ENCODE measurements at places on chromosomes 7 and 10.

- no peak for DNase-seq
Observed at GRCh38 chr7:48594349-48594748, 330.0 kb upstream of the CDC14C start.

DNA sequence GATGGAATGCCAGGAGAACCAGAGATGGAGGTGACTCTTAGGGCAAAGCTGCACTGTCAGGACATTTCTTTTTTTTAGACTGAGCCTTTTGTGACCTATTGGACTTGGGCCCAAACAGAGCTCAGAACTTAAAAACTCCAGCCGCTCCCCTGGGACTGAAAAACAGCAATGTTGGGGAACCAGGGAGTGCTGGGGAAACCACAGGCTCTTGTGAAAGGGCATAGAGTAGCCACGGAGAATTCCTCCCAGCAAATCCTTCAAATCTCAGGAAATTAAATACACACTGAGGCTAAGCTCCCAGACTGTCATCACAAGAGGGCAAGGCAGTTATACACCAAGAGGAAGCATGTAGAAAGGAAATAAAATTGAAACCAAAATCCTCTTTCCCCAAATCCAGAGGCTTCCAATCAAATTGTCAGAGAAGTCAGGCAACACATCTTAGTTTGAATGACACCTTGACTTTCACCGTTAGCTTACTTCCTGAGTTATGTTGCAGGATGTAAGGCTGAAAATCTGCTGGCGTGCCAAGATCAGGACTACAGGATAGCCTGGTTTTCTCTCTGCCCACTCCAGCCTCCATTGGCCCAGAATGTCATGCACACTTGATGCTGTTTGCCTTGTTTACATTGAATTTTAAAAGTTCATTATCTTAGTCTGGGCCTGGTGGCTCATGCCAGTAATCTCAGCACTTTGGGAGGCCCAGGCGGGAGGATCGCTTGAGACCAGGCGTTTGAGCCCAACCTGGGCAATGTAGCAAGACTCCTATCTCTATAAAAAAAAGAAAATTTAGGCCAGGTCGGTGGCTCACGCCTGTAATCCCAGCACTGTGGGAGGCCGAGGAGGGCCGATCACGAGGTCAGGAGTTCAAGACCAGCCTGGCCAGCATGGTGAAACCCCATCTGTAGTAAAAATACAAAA lies 2.6 kb upstream of the RFC2 start:
- no peak for DNase-seq

GRCh38 chr10:72834183-72834825 lies 59.2 kb upstream of the OIT3 start:
- DNase-seq = peak; percentile 1

DNA sequence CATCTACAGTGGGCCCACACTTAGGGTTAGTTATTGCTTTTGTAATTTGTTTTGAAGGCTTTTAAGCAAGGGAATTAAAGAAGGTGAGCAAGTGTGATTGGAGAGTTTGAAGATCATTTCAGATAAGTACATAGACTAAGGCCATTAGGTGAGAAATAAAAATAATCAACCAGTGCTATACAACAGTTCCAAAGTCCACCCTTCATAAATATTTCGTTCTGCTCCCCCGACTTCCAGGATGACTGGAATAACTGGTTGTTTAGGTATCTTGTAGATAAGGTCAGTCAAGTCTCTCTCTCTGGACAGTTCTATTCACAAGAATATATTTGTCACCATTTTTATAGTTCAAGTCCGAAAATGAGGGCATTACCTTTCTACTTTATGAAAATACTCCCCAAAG lies 98.0 kb upstream of the MBL2 start:
- DNase-seq = no peak

DNA sequence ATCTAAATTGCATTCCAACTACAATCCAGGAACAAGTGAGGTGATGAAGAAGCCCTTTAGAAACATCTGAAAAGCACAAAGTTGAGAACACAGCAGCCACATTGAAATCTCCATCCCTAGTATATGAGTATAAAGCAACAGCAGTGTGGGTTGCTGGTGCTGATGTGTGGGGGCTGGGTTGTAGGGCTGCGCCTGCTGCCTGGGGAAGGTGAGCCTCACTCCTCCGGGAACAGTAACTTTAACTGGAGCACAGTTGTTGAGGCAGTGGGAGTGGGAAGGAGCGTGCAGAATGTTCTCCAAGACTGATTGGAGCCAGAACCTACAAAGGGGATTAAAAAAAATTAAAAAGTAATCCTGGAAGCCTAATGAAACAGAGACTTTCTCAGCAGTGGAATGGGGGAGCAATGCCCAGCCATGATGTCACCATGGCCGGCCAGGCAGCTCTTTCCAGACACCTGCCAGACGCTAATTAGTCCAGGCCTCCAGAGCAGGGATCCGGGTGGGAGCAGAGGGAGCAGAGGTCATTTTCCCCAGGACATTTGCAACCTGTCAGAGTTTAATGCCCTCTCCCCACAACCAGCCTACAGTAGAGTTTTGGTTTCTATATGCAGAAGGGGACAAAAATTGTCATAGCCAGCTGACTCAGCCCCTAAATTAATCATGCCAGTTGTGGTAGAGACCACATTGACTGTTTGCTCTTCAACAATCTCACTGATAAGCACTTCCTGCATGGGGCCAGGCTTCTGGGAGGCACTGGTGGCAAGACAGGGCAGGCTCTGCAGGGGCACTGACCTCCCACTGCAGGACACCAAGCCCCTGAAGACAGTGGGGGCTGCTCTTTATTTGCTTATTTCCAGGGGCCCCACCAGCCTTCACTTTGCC lies 133.0 kb upstream of the ZNF32 start:
- DNase-seq = no peak

DNA sequence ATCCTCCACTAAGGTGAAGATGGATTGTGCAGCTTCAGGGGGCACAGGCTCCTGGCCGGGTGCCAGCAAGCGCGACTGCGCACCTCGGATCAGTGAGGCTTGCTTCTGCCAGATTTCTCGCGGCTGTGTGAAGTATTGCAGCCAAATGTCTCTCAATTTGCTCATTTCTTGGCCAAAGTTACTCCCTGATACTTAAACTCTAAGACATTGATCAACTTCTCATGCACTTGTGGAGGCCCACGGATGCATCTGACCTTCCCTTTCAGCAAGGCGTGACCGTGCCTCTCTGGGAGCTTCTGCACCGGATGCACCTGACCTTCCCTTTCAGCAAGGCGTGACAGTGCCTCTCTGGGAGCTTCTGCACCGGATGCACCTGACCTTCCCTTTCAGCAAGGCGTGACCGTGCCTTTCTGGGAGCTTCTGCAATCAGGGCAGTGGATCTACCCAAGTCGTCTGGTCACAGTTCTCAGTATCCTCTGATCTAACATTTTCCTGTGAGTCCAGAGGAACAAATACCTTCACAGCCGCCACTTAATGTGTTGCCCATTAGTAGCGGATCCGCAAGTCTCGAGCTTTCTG lies 248.3 kb downstream of the ADARB2 start:
- DNase-seq = no peak

GRCh38 chr7:108135446-108136190 lies 5.5 kb upstream of the LAMB4 start:
- no peak for DNase-seq

DNA sequence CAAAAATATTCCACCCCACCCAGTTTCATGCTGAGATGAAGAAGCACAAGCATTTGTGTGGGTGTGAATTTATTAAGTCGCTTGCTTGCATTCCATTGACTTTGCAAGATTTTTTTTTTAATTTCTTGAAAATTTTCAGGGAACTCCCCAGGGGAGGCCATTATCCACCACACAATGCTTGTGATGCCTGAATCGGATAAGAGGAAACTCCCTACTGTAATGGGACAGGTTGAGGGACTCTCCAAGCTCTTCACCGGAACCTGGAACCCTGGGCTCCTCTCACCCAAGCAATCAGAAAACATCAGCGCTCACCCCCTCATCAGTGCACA lies 153.6 kb upstream of the ZMIZ1 start:
- no peak for DNase-seq

GRCh38 chr7:152085131-152085530 lies 59.7 kb downstream of the GALNT11 start:
- DNase-seq = no peak

GRCh38 chr10:125064681-125065492 lies 95.5 kb downstream of the CTBP2 start:
- DNase-seq = no peak

DNA sequence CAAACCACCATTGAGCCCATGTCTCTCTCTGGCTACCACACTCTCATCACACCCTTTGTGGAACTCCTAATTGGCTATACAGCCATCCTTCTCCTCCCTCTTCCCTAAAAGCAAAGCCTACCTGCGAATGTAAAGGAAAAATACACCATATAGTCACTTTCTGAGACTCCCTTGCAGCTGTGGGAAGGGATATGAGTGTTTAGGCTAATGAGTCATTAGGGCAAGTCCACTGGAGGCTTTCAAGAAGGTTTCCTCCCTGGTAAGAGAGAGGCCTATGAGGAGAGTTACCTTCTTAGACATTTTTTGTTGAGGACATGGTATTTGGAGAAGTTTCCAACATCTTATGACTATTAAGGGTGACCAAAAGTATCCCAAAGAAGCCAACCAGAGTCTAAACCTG lies 4.1 kb upstream of the TMEM243 start:
- DNase-seq = no peak

GRCh38 chr10:43160921-43161255 lies 22.6 kb downstream of the CSGALNACT2 start:
- no peak for DNase-seq

GRCh38 chr10:24039315-24039714 lies 169.6 kb upstream of the KIAA1217 start:
- DNase-seq = no peak

GRCh38 chr7:23230641-23231101 lies 15.9 kb upstream of the GPNMB start:
- no peak for DNase-seq

- DNase-seq = peak; percentile 76
Observed at GRCh38 chr7:30984359-30985107, 20.8 kb downstream of the GHRHR start.

DNA sequence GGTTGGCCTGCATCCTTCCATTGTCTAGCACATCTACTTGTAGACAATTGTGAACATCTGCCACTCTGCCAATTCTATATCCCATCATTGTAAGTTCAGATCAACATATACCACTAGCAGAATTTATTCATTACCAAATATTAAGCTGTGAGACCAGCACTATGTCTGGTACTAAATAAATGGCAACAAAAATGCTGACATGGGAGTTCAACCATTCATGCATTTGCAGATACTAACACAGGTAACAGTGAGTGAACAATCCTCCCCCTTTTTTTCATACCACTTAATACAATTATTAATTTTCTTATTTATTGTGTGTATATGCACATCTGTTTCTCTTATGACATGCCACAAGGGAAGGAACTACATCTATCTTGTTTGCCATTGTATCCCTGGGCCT lies 11.9 kb downstream of the POLR1F start:
- no peak for DNase-seq

- DNase-seq = peak; percentile 22
Observed at GRCh38 chr10:12529976-12530375, 180.6 kb downstream of the CAMK1D start.
